ENCODE measurements at places on chromosomes 7 and 10. TPM values are rescaled to one million over a fixed set of nuclear protein-coding genes. Genes with fewer than 3 reads are reported as not detected.
A peak's percentile ranks its signal among the peaks of the same experiment; 100 is the strongest.

DNA sequence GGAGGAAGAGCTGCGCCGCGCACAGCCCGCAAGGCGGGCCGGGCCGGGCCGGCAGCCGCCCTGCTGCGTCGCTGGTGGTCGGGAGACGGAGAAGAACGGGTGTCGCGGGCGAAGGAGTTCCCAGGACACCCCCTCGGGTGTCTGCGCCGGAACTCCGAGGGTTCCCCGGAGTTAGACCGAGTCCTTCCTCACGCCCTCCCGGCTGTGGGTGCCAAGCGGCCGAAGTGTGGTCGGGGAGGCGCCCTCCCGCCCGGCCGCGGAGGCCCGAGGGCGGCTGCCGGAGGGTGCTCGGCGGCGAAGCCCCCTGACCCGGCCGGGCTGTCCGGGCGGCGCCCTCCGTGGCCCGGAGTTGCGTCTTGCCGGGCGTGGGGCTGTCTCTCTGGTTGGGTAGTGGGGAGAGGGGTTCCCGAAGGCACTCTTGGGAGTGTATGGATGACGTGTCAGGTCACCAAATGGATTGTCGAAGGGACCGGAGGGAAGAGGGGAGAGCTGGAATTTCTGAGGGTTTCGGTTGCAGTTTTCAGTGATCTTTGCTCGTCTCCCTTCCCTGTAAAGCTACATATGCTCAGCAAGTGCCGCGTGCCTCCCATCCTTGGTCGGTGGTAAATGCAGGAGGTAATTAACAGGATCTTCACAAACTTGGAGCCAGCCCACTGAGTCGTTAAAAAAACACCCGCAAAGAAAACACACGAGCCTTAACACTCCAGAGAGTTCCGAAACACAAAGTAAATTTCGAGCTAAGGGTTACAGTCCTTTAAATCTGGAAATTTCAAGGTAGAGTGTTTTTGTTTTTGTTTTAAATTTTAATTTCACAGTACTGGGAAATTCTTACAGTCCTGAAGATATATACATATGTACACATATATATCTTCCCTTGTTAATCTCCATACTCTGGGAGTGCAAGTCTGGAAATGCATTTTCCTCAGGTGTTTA, 871 bp downstream of the ST7 start:
- peak; percentile 81 for DNase-seq

The ADAMTS14 gene
- not detected for total RNA-seq

DNA sequence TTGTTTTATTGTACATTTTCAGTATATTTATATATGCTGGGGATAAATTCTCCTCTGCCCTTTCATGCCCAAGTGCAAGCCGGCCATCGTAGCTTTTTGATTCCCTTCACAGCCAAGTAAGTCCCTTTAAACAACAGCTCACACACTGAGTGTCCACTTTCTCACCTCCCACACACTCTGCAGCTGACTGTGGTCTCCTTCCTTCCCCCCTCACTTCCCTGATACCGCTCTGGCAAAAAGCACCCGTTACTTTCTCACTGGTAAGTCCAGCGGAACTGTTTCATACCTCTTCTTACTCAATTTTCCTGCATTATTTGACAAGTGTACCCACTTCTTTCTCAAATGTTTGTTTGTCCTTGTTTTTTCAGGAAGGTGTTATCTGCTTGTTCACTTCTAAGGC, 35.2 kb downstream of the MGAM start:
- no peak for DNase-seq

DNA sequence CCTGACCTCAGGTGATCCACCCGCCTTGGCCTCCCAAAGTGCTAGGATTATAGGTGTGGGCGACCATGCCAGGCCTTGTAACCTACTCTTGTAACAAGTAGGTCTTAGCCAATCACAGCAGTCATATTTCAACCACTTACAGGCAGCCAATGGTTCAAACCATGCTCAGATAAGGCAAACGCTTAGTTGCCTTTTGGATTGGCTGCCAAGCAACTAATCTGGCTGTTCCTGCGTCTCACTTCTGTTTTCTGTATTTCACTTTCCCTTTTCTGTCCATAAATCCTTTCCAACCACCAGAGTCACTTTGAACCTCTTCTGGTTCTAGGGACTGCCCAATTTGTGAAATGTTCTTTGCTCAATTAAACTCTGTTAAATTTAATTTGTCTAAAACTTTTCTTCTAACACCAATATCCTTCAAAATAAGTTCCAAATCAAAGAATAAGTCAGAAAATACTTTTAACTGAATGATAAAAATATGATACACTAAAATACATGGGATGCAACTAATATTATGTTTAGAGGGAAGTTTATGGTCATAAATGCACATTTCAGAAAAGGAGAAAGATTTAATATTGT, 19.1 kb upstream of the PRF1 start:
- no peak for DNase-seq

DNA sequence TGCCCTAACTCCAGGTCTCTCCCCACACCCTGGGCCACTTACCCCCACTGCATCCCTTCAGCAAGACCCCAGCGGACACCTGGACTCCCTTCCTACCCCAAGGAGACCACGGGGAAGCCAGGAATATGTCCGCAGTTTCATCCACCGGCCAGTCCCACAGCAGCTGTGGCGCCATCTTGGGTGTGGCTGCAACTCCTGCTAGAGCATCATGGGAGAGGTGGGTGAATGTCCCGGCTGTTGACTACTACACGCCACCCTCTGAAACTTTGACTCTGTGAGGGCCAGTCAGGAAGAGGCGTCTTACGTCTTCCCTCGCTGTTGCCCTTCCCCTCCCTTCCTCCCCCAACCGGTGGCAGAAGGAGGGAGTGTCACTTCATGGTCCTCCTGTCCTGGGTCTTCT, 238.3 kb upstream of the RNF32 start:
- no peak for DNase-seq

- no peak for DNase-seq
Observed at GRCh38 chr10:61751599-61751998, 88.9 kb downstream of the CABCOCO1 start.

DNA sequence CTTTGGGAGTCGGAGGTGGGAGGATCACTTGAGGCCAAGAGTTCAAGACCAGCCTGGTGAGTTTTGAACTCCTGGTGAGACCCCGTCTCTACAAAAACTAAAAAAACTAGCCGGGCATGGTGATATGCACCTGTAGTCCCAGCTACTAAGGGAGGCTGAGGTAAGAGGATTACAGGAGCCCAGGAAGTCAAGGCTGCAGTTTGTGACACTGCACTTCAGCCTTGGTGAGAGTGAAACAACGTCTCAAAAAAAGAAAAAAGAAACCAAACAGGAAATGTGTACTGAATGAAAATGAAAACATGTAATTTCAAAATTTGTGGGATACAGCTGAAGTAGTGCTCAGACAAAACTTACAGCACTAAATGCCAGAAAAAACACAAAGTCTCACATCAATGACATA, 7.6 kb downstream of the ARHGAP12 start:
- DNase-seq: no peak

- DNase-seq: no peak
Observed at GRCh38 chr7:151493083-151493482, 26.6 kb downstream of the RHEB start.

All from lung microvascular endothelial cell (primary cell).